CD4-positive, alpha-beta T cell (primary cell): ENCODE measurements at places on chromosomes 2 and 18. TPM values are rescaled to one million over a fixed set of nuclear protein-coding genes. Genes with fewer than 3 reads are reported as not detected.
A peak's percentile ranks its signal among the peaks of the same experiment; 100 is the strongest.

- H3K4me3 ChIP-seq: no peak overlapping the region
- DNase-seq: no peak
- H3K36me3 ChIP-seq: no peaks in the 10 kb centered on the region
Observed at GRCh38 chr18:58965291-58966004, 100.8 kb downstream of the ZNF532 start.

DNA sequence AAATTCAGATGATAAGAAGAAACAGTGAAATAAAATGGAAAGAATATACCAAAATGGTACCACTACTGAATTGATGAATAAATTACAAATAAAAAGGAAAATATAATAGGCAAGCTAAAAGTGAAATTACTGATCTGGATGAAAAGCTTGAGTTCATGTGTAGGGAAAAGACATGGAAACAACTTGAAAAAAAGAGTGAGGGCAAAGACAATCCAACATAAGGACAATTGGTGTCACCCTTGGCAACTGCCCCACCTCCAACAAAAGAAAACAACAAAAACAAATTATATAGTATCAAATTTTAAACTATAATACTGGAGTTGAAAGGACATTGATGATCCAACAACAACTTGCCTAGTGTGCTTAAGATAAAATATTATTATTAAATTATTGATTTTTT is 37.6 kb downstream of the PPP1R1C start:
- no peak for DNase-seq
- H3K36me3 ChIP-seq: no peaks in the 10 kb centered on the region
- no peak overlapping the region for H3K27ac ChIP-seq

The MYO3B gene
- total RNA-seq: not detected

- no peaks in the 10 kb centered on the region for H3K36me3 ChIP-seq
- no peaks in the 10 kb centered on the region for H3K4me1 ChIP-seq
- H3K4me3 ChIP-seq: no peak overlapping the region
- H3K27me3 ChIP-seq: no peaks in the 10 kb centered on the region
Observed at GRCh38 chr2:188459061-188459460, 167.4 kb downstream of the GULP1 start.

The CPO gene
- total RNA-seq: not detected

DNA sequence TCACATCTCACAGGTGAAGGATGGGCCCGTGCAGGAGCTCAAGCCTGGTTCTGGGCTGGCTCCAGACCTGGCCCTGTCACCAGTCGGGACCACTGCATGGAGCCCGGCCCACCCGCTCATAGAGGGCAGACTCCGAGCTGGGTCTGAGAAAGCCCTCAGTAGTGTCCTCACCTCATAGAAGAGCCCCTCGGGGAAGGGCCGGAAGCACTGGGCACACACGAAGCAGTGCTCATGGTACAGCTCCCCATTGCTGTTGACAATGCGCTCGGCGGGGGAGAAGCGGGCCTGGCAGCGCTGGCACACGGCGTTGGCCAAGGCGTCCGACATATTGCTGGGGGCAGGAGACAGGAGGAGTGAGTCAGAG is 11.3 kb downstream of the GPR17 start:
- DNase-seq: no peak
- no peak overlapping the region for H3K4me3 ChIP-seq
- no peak overlapping the region for H3K27ac ChIP-seq
- peaks cover 3% of the 10 kb centered on the region for H3K27me3 ChIP-seq
- H3K4me1 ChIP-seq: no peaks in the 10 kb centered on the region
- no peaks in the 10 kb centered on the region for H3K36me3 ChIP-seq

The RAD51AP2 gene
- total RNA-seq: not detected

The C2orf80 gene
- not detected for total RNA-seq

GRCh38 chr2:237068005-237068576 is 17.6 kb upstream of the COPS8 start:
- no peaks in the 10 kb centered on the region for H3K36me3 ChIP-seq
- no peak overlapping the region for H3K27ac ChIP-seq
- no peak overlapping the region for H3K4me3 ChIP-seq
- H3K27me3 ChIP-seq: no peaks in the 10 kb centered on the region
- no peaks in the 10 kb centered on the region for H3K4me1 ChIP-seq
- no peak for DNase-seq

GRCh38 chr2:149258531-149258930 is 71.9 kb upstream of the LYPD6 start:
- no peak overlapping the region for H3K4me3 ChIP-seq
- H3K27me3 ChIP-seq: peaks cover 4% of the 10 kb centered on the region
- no peak overlapping the region for H3K27ac ChIP-seq
- DNase-seq: no peak

DNA sequence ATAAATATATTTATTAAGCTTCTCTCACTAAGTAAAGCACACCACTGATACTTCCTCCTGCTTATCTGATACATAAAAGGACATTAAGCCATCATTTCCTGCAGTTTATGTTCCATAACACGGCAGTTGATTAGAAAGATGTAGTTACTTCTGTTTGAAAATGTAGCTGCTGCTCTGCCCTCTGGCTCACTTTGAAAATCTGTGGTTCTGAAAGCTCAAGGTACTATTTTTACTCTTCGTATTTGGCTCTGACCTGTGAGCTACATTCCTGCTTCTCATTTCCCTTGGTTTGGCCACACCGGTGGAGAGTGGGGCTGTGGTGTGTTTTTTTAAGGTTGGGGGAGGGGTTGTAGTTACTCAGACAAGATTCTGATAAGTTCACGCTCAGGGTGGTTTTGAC is 12.8 kb upstream of the TTN start:
- H3K27me3 ChIP-seq: no peaks in the 10 kb centered on the region
- H3K4me3 ChIP-seq: no peak overlapping the region
- H3K27ac ChIP-seq: no peak overlapping the region
- H3K36me3 ChIP-seq: no peaks in the 10 kb centered on the region

DNA sequence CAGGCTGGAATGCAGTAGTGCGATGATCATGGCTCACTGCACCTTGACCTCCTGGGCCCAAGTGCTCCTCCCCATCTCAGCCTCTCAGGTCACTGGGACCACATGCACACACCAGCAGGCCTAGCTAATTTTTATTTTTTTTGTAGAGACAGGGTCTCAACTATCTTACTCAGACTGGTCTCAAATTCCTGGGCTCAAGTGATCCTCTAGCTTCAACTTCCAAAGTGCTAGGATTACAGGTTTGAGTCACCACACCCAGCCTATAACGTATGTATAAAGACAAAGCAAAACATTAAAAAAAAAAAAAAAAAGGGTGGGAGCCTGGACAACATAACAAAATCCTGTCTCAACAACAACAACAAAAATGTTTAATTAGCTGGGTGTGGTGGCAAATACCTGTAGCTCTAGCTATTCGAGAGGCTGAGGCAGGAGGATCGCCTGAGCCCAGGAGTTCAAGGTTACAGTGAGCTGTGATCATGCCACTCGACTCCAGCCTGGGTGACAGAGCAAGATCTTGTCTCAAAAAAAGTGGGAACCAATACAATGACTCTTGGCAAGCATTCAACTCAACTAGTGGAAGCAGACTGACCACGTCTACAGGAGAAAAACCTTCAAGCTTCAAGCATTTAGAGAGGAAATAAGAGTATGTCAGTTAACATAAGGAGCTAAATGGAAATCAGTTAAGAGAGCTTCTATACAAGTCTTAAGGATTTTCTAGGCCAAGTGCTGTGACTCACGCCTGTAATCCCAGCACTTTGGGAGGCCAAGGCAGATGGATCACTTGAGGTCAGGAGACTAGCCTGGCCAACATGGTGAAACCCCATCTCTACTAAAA is 2.6 kb downstream of the GTF3C2 start:
- H3K4me3 ChIP-seq: no peak overlapping the region
- H3K36me3 ChIP-seq: peaks cover 6% of the 10 kb centered on the region
- no peak for DNase-seq
- H3K4me1 ChIP-seq: peaks cover 50% of the 10 kb centered on the region
- H3K27ac ChIP-seq: no peak overlapping the region
- no peaks in the 10 kb centered on the region for H3K27me3 ChIP-seq

The LYPD6 gene
- not detected for total RNA-seq

The CIB4 gene
- not detected for total RNA-seq

DNA sequence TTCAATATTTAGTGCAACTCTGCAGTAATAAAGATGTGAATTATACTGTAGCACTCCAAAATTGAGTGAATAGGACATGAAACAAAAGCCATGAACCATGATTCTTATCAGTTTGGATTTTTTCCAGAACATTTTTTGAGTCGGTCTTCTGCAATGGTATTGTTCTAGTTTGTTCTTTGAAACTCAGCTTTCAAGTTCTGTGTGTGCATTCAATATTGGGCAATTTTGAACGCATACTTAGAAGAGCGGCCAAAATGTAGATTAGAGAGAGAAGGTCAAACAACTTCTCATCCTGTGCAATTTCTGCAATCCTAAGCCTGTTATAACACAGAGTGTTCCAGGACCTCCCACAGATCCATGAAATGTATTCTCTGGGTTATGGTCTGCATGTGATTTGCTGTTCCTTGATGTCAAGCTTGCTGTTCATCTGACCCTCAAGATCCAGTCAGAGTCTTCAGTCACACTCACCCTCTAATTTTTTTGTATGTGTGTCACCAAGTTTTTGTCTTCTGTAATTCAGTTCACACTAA is 48.3 kb downstream of the TSPYL6 start:
- no peaks in the 10 kb centered on the region for H3K4me1 ChIP-seq
- no peak overlapping the region for H3K27ac ChIP-seq
- no peak for DNase-seq
- no peaks in the 10 kb centered on the region for H3K36me3 ChIP-seq

GRCh38 chr2:215904101-215904500 is 109.2 kb downstream of the MREG start:
- peaks cover 3% of the 10 kb centered on the region for H3K27me3 ChIP-seq
- H3K36me3 ChIP-seq: no peaks in the 10 kb centered on the region
- DNase-seq: no peak
- no peaks in the 10 kb centered on the region for H3K4me1 ChIP-seq
- no peak overlapping the region for H3K27ac ChIP-seq
- no peak overlapping the region for H3K4me3 ChIP-seq

DNA sequence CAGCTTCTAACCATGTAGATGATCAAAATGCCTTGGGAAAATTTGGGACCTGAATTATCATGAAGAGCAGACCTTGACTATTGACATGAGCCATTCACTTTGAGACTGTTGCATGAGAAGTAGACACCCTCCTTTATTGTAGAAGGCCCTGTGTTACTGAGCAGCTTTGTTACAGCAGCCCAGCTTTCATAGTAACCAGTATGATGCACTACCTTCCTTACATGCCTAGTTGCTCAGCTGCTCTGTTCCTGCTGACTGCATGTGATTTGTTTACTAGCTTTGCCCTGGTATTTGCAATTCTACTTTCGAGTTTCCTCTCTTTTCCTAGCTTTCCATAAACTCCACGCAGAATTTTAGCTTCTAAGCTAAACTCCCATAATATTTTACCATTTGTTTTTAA is 11.2 kb upstream of the FN1 start:
- no peak overlapping the region for H3K4me3 ChIP-seq
- no peaks in the 10 kb centered on the region for H3K4me1 ChIP-seq
- H3K36me3 ChIP-seq: no peaks in the 10 kb centered on the region
- DNase-seq: no peak

The HAAO gene
- not detected for total RNA-seq

DNA sequence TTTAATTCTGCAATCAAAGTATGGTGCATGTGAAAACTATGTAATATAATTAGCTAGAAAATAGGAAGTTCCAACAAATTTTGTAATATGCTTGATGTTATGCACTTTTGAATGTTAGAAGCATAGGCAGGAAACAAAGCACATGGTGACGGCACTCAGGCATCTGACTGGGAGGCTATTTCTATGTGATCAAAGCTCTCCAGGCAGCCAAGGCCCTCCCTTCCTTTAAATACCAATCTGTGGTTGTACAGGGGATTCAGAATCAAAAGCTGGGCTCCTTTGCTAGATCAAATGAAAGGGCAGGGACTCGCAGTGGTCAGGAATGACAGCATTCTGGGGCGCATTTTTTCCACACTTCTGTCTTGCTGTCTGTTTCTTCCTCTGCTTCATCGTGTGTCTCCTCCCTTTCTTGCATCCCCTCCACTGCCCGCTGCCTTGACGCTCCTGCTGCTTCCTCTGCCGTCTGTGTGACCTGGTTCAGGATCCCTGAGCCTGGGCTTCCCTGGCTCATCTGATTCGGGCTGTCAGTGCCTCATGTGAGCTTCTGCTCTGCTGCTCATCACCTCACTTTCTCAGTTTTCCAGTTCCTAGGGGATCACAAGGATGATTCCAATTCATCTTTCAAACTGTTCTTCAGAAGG is 30.9 kb downstream of the TMEM182 start:
- no peaks in the 10 kb centered on the region for H3K27me3 ChIP-seq
- no peak for DNase-seq
- H3K4me3 ChIP-seq: no peak overlapping the region
- no peaks in the 10 kb centered on the region for H3K36me3 ChIP-seq
- no peaks in the 10 kb centered on the region for H3K4me1 ChIP-seq

The LMAN2L gene
- total RNA-seq: 1.8 TPM

DNA sequence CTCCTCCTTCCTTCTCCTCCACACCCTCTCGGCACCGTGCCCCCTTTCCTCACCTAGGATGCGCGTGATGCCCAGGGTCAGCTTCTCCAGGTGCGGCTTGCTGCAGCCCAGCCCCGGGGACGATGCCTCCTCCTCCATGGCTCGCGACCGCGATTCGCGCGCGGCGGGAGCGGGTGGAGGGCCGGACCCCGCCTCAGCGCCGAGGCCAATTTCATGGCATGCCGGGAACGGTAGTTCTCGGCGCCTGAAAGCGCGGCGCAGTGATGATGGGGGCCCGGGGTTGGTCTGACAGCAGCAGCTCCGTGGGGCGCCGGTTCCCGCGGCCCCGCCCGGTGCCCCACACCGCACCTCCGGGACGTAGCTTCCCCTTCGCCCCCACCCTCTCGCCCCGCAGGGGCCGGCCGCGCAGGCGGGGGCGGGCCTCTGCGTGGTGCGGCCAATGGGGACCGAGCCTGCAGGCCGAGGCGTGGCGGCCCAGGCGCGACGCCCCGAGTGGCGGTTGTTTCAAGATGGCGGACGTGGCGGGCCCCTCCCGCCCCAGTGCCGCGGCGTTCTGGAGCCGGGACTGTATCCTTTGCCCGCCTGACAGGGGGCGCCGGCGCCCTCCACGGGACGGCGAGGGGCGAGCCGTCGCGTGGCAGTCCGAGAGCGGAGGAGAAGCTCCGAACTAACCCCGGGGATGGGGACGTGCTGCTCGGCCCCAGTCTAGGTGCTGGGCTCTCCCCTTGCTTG is at the start of the genes KIAA1328 and TPGS2:
Gene KIAA1328 (plus strand): TSS at position 498 of the 732 bp plus-strand sequence. CDS start 12 bp downstream, at position 510.
Gene TPGS2 (minus strand): TSS at position 373 of the 732 bp plus-strand sequence. CDS start 235 bp downstream, at position 138.
- H3K27me3 ChIP-seq: no peaks in the 10 kb centered on the region
- H3K36me3 ChIP-seq: no peaks in the 10 kb centered on the region
- H3K4me3 ChIP-seq: peak within 1 kb of the TSS; percentile 86
- H3K4me1 ChIP-seq: peaks cover 24% of the 10 kb centered on the region
- peak; percentile 87 for DNase-seq
- H3K27ac ChIP-seq: peak within 1 kb of the TSS; percentile 58

The PECR gene
- total RNA-seq: 9.1 TPM

The EVX2 gene
- total RNA-seq: not detected

GRCh38 chr2:46988733-46989481 is 73.3 kb upstream of the MCFD2 start:
- no peak overlapping the region for H3K4me3 ChIP-seq
- peaks cover 60% of the 10 kb centered on the region for H3K36me3 ChIP-seq
- peaks cover 42% of the 10 kb centered on the region for H3K4me1 ChIP-seq
- H3K27me3 ChIP-seq: no peaks in the 10 kb centered on the region
- no peak overlapping the region for H3K27ac ChIP-seq

The COBLL1 gene
- not detected for total RNA-seq
